NCI-H69 (cell line): ENCODE measurements at places on chromosomes 5 and 9.
A peak's percentile ranks its signal among the peaks of the same experiment; 100 is the strongest.

DNA sequence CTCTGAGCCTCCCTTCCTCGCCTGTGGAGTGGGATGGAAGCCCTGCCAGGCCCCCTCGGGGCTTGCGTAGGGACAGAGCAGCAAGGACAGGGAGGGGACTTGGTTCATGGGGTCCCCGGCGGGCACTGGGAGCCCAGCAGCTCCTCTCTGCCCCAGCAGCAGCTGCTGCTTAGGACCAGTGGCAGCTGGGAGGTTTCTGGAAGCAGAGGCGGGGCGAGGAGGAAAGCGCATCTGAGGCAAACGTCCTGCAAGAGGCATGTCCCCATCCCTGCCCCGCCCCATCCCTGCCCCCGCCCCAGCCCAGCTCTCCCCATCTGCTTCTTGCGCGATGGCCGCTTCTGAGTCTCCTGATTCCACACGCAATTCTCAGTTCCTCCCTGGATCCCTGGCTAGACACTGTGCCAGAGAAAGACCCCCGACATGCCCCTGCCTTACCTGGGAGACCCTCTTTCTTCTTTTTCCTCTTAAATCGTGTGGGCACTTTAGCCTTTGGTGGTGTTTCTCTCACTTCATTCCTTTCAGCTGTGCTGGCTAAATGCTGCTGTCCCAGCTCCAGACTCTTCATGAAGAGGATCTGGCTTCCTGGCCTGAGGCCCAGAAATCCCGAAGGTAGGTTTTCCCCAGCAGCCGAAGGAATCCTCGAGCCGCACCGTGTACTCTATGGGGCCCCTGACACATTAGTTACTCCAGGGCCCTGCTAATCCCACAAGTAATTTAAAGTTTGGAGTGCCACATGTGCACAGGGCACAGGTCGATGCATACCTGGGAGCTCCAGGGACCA lies 4.4 kb upstream of the OR2S2 start:
- peak; percentile 30 for DNase-seq

GRCh38 chr9:126605792-126606482 lies 7.8 kb upstream of the LMX1B start:
- DNase-seq = no peak

- DNase-seq = no peak
These were observed 9.9 kb upstream of the SHROOM1 start for GRCh38 chr5:132840313-132840712.

DNA sequence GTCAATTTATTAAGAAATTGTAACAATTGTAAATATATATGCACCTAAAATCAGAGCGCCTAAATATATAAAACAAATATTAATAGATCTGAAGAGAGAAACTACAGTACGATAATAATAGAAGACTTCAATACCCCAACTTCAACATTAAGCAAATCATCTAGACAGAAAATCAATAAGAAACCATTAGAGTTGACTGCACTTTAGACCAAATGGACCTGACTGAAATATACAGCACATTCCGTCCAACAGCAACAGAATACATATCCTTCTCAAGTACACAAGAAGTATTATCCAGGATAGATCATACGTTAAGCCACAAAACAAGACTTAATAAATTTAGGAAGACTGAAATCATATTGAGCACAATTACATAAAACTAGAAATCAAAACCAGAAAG lies 208.7 kb downstream of the MED10 start:
- no peak for DNase-seq

- DNase-seq = no peak
These were observed 203.7 kb downstream of the GLIS3 start for GRCh38 chr9:4096121-4096520.

DNA sequence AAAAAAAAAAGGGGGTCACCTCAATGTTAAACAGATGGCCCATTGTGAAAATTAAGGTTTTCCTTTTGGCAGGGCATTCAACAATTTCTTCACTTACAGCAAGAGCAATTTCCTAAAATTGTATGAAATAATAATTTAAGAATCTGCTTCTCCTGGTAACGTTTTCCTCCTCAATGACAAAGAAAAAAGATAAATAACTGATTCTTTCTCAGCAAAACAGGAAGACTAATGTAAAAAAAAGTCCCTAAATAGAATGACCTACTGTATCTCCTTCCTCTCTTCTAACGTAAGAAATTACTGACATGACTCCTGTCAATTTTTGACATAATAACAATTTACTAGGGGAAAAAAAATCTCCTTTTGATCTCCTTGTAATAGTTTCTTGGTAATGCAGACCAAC lies 25.5 kb downstream of the ABHD17B start:
- DNase-seq = no peak

GRCh38 chr5:61569353-61569752 lies 237.3 kb downstream of the ZSWIM6 start:
- no peak for DNase-seq
